ENCODE measurements at places on chromosomes 4 and X. TPM values are rescaled to one million over a fixed set of nuclear protein-coding genes. Genes with fewer than 3 reads are reported as not detected.

BMP3 gene
- not detected for total RNA-seq

CORIN gene
- total RNA-seq: 2.0 TPM

XAGE2 gene
- total RNA-seq: not detected

YIPF7 gene
- total RNA-seq: not detected

SUPT20HL1 gene
- total RNA-seq: not detected

MND1 gene
- total RNA-seq: 0.50 TPM

DAPP1 gene
- total RNA-seq: not detected

DKC1 gene
- total RNA-seq: 21.2 TPM

ERVMER34-1 gene
- not detected for total RNA-seq

ENPEP gene
- 0.64 TPM for total RNA-seq

ARMCX5 gene
- 14.3 TPM for total RNA-seq

MAGEA3 gene
- total RNA-seq: not detected

DUSP21 gene
- not detected for total RNA-seq

TMEM271 gene
- not detected for total RNA-seq

PLAC8 gene
- not detected for total RNA-seq

NHS gene
- total RNA-seq: 1.8 TPM

XAGE1B gene
- total RNA-seq: not detected

APELA gene
- not detected for total RNA-seq

SPATA4 gene
- total RNA-seq: not detected

PDE5A gene
- total RNA-seq: 8.2 TPM

CT45A5 gene
- not detected for total RNA-seq

PRDM8 gene
- total RNA-seq: 3.5 TPM

NUDT11 gene
- 9.5 TPM for total RNA-seq

HMX1 gene
- total RNA-seq: not detected

VSIG1 gene
- not detected for total RNA-seq

TCEAL2 gene
- not detected for total RNA-seq

MED14 gene
- 19.9 TPM for total RNA-seq

GNRHR gene
- not detected for total RNA-seq

PIGA gene
- 5.8 TPM for total RNA-seq

QRFPR gene
- total RNA-seq: not detected

RHOXF2B gene
- not detected for total RNA-seq

EDA gene
- total RNA-seq: 0.50 TPM

SPANXA2 gene
- not detected for total RNA-seq

SMIM10 gene
- 3.1 TPM for total RNA-seq

PDZD4 gene
- total RNA-seq: 0.69 TPM

ZMAT1 gene
- 0.12 TPM for total RNA-seq

CFAP99 gene
- not detected for total RNA-seq

HSFX2 gene
- 0.10 TPM for total RNA-seq

USP26 gene
- not detected for total RNA-seq

Measured in cardiac ventricle fibroblast (primary cell).